Urothelium cell line (cell line): ENCODE measurements at places on chromosomes 12 and 14.

- no peak for DNase-seq
Observed at GRCh38 chr12:44358636-44359035, 517.5 kb downstream of the NELL2 start.

DNA sequence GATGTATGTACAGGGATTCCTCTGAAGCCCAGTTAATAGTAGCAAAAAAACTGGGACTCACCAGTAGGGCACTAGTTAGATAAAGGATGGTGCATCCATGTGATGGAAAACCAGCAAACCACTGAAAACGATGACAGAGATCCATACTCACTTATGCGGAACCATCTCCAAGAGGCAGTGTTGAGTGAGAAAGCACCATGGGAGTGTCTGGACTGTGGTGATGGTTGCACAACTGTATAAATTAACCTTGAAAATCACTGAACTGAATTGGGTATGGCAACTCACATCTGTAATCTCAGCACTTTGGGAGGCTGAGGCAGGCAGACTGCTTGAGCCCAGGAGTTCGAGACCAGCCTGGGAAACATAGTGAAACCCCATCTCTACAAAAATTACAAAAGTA, 53.6 kb upstream of the ZFP36L1 start:
- no peak for DNase-seq

GRCh38 chr12:122126713-122127597, 47.1 kb downstream of the IL31 start:
- DNase-seq = no peak

- DNase-seq = no peak
Observed at GRCh38 chr12:26406391-26406790, 211.0 kb downstream of the SSPN start.

- DNase-seq = no peak
Observed at GRCh38 chr12:24979329-24979728, 30.4 kb upstream of the BCAT1 start.

GRCh38 chr14:23566778-23567185, 809 bp downstream of the AP1G2 start:
- no peak for DNase-seq

- DNase-seq = no peak
Observed at GRCh38 chr14:60646226-60646818, 3.0 kb downstream of the SIX1 start.

DNA sequence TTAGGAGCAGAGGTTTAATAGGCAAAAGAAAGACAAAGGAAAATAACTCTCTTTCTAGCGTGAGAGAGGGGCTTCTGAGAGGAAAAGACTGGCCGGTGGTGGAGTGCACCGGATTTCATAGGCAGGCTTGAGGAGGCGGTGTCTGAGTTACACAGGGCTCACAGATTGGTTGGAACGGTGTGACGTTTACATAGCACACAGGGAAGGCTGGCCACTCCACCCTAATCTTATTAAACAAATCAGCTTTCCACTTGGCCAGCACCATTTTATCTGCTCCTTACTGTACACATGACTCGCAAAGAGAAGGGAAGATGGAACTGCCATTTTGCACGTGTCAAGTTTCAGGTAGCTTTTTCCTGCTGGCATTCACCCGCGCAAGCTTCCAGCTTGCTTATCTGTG, 587.7 kb downstream of the RPL10L start:
- no peak for DNase-seq

DNA sequence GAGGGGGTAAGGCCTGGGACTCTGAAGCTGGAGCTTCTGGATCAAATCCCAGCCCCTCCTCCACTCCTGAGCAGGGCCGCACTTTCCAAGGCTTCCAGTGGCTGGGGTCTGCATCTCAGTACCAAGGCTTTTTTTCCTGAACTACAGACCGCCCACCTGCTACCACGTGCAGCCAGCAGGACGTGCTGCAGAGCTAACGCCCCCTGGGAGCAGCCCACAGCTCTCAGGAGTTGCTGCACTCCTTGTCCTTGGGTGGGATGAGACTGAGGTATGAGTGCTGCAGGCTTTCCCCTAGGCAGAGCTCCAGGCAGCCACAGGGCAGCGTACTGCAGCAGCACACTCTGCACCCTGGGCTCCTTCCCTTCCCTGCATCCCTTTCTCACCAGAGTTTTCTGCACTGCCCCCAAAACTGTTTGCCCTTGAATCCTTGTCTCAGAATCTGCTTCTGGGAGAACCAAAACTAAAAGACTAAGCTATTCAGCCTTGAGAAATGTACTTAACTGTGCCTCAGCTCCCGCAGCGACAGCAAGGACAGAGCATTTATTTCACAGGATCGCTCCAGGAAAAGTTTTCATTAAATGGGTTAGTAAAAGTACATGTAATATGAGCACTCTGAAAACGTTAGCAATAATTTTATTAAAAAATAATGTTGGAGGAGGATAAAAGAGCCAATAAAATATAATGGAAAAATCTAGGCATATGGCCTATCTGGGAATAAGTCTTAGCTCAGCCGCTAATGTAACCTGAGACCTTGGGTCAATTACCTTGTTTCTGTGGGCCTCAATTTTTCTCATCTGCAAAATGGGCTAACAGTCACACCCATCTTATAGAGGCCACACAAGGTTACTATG, 25.5 kb downstream of the RBM19 start:
- no peak for DNase-seq

GRCh38 chr12:118689793-118690192, 291.5 kb upstream of the SRRM4 start:
- no peak for DNase-seq

GRCh38 chr12:44500423-44500822, 375.7 kb downstream of the NELL2 start:
- DNase-seq = no peak

DNA sequence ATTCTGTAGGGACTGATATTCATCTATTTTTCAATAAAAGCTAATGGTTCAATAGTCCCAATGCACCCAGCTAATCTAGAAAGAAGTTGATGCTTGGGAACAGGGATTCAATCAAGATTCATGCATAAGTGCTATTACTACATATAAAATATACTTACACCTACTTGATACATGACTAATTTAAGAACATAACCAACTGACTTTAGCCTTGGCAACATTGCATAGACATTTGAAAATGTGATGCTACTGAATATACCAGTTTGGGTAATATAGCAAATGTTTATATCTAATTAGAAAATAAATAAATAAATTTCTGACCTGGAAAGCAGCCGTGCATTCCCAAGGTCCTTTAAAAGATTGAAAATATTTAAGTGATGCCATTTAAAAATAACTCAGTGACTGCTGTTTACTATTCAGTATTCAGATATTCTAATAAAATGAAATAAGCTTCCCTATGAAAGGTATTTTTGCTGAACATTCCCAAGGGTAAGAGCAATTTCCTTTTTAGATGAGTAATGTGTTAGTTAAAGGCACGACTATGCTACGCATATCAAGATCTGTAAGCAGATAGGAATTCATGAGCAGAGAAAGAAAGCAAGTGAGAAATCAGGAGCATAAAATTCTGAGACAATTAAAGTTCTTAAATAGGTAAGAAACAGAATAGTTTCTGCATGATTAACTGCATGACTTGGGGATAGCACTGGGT, 160.6 kb upstream of the SYT1 start:
- peak; percentile 9 for DNase-seq

GRCh38 chr12:128705140-128705539, 118.6 kb downstream of the SLC15A4 start:
- DNase-seq = no peak

DNA sequence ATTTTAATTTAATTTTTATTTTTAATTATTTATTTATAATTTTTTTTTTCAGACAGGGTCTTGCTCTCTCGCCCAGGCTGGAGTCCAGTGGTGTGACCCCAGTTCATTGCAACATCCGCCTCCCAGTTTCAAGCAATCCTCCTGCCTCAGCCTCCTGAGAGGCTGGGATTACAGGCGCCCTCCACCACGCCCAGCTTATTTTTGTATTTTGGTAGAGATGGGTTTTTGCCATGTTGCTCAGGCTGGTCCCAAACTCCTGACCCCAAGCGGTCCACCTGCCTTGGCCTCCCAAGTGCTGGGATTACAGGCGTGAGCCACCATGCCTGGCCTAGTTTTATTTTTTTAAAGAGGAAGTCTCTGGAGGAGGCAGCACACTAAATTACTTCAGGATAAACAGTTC, 13.7 kb upstream of the PEBP1 start:
- DNase-seq = no peak

DNA sequence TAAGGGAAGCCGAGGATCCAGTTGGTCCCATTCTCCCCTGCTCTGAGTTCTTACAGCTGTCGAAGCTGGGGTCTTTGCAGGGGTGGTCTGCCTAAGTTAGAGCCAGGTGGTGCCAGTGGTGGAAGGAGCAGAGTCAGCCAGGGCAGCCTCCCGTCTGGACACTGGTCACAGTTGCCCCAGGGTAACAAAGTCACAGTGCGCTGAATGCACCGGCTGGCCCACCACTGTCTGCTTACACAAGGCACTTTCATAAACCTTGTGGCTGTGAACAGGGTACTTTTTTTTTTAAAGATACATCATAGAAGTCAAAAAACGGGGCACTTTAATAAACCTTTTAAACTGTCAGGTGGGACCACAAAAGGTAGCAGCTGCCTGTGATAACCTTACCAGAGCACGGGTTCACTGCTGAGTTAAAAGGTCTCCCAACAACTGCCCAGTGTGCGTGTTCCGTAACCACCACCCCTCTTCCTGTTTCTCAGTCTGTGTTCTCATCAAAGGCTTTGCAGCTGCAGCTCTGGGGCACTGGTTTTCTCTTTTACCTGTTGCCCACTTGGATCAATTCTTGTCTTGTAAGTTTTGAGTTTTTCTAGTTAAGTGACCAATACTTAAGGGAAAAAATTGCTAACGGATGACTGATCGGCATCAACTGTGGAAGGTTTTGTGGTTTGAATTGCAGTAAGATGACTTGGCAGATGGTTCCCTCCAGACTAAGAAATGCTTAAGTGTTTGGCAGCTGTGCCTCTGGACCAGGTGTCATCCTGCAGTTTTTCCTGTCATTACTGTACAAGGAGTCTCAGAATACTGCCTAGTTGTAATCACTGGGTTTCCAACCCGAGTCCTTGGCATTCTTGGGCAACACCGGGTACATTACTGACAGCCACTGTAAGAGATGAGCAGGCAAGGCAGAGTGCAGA, 55.9 kb downstream of the DYNC1H1 start:
- peak; percentile 14 for DNase-seq

GRCh38 chr12:112413855-112414625, 4.6 kb upstream of the RPL6 start:
- DNase-seq = no peak

DNA sequence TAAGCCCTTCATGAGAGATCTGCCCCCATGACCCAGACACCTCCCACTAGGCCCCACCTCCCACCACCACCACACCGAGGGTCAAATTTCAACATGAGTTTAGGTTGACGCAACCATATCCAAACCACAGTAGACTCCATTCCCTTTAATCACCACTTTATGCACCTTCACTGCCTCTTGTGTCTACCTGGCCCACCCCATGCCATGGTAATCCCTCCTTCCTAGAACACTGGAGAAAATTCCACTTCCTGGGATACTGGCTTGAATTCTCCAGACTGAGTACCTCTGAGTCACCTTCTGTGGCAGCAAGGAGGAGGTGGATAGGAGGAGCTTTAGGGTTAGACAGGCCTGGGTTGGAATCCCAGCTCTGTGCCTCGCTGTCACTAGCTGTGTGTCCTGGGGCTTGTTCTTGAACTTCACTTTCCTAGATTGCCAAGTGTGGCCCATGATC, 26.1 kb upstream of the CIPC start:
- peak; percentile 81 for DNase-seq

DNA sequence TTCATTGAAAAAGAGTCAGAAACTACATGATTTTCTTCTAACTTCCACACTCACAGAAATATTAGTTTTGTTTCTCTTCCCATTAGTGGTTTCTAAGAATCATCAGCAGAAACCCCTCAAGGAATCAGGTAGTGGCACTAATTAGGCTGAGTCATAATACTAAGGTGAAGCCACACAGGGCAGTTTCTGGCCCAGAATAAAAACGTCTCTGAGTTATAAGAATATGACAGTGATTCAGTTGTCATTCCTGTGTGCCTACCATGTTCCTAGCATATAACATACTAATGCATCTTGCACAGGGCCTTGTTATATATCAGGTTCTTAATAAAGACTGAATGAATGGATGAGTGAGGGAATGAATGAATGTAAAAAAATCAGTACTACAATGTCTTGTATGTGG, 206.0 kb upstream of the PLEKHG7 start:
- DNase-seq = no peak

- no peak for DNase-seq
Observed at GRCh38 chr14:89164168-89165073, 252.6 kb downstream of the FOXN3 start.

DNA sequence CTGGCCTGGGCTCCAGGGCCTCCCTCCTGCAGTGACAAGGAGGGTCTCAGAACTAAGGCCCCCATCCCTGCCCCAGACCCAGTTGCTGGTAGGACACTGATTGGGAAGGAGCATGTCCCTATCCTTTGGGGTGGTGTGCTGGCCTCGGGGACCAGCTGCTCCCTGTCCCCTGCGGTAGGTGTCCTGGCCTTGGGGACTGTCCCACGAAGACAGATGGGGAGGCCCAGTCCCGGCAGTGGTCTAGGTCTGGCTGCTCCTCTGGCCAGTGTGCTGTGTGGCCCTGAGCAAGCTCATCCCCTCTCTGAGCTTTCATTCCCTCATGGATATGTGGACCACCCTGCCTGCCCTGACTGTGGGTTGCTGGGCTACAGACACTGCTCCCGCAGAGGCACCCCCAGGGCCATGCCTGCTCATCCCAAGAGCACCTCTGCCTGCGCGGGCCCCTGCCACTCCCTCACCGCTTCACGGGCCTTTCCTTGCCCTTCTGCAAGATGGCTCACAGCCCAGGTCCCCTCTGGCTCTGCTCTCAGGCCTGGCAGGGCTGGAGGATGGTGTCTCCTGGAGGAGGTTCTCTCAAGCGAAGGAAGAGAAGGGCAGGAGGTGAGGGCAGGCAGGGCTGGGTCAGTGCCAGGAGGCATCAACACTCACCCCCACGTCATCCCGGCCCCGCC, 12.5 kb downstream of the AHNAK2 start:
- no peak for DNase-seq

DNA sequence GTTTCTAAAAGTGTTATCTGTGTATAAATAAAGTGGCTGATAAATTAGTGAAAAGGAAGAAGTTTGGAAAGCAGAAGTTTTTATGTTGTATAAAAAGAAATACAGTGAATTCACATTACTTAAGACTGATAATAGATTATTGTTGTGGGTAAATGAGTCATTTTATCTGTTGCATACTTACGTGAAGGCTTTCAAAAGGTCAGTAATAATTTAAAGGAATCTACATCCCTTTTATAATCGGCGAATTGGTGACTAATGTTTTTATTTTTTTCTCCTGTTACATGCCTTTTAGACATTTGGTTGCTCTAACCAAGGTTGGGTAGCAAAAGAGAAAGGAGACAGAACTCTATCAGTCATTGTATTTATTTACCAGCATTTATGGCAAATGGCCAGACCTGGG, 155.9 kb downstream of the SLC41A2 start:
- DNase-seq = no peak
